Regular cardiac myocyte (primary cell): ENCODE measurements at places on chromosomes 1 and 21. TPM values are rescaled to one million over a fixed set of nuclear protein-coding genes. Genes with fewer than 3 reads are reported as not detected.

MXRA8 gene
- 121 and 141 TPM in 2 replicates for total RNA-seq

WDR4 gene
- 7.6 and 15.1 TPM in 2 replicates for total RNA-seq

KRTAP20-3 gene
- not detected in 2 replicates for total RNA-seq

UTS2 gene
- 0.56 TPM in 1 of 2 replicates, not detected in the other for total RNA-seq

CELA3A gene
- total RNA-seq: not detected in 2 replicates

C8A gene
- total RNA-seq: not detected in 2 replicates

OR14K1 gene
- not detected in 2 replicates for total RNA-seq

GJA8 gene
- total RNA-seq: not detected in 2 replicates

NRIP1 gene
- total RNA-seq: 38.1 and 72.5 TPM in 2 replicates

LCE1A gene
- total RNA-seq: not detected in 2 replicates
